Activated CD8-positive, alpha-beta memory T cell treated with anti-CD3 and anti-CD28 coated beads for 4 hours (primary cell): ENCODE measurements at places on chromosomes 12 and 14.

GRCh38 chr14:55206175-55206693 lies 14.8 kb upstream of the DLGAP5 start:
- no peak for DNase-seq

- DNase-seq = no peak
Measured at GRCh38 chr14:68619790-68620574, 172.9 kb downstream of the ZFP36L1 start.

DNA sequence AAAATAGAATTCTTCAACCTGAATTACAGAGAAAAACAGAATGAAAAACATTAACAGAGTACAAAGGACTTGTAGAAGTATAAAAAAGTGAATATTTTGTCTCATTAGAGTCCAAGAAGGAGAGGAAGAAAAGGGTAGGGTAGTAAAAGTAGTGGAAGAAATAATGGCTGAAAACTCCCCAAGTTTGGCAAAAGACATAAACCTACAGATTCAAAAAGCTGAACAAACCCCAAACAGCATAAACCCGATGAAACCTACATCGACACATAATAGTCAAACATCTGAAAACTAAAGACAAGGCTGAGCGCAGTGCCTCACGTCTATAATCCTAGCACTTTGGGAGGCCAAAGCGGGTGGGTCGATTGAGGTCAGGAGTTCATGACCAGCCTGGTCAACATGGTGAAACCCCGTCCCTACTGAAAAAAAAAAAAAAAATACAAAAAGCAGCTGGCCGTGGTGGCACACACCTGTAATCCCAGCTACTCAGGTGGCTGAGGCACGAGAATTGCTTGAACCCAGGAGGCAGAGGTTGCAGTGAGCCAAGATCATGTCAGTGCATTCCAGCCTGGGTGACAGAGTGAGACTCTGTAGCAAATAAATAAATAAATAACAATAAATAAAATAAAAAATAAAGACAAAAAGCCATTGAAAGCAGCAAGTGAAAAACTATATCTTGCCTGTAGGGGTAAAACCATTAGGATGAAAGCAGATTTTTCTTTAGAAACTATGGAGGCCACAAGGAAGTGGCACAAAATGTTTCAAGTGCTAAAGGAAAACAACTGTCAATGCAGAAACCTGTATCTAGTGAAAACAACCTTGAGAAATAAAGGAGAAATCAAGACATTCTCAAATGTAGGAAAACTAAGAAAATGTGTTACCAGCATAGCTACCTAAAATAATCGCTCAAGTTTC lies 11.4 kb downstream of the TIMM9 start:
- no peak for DNase-seq

- DNase-seq = no peak
Measured at GRCh38 chr12:65638324-65638723, 186.0 kb upstream of the HMGA2 start.

DNA sequence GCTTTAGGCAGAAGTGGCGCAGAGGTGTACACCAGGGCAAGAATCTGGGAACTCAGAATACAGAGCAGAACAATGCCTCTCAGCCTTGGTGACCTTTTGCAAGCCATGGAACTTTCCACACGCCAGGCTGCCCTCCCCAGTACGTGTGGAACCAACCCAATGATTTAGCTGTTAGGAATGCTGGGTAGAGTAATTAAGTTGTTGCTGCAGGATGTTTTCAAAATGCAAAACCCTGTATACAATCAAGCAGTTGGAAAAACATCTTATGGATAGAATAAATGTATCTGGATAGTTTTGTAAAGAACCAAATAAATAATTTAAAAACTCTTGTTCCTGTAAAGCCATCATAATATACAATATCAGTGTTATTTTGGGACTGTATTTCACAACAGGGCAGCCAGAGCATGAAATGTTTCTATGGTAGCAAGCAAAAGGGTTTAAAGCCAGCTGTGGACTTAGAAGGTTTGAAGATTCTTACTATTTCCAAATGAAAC lies 19.4 kb downstream of the PPP1R36 start:
- DNase-seq = no peak

- no peak for DNase-seq
Measured at GRCh38 chr14:99524804-99525698, 43.8 kb downstream of the CCNK start.

GRCh38 chr12:82857911-82858533 lies 171.3 kb downstream of the TMTC2 start:
- no peak for DNase-seq

GRCh38 chr14:99072433-99072832 lies 199.6 kb downstream of the BCL11B start:
- DNase-seq = no peak

DNA sequence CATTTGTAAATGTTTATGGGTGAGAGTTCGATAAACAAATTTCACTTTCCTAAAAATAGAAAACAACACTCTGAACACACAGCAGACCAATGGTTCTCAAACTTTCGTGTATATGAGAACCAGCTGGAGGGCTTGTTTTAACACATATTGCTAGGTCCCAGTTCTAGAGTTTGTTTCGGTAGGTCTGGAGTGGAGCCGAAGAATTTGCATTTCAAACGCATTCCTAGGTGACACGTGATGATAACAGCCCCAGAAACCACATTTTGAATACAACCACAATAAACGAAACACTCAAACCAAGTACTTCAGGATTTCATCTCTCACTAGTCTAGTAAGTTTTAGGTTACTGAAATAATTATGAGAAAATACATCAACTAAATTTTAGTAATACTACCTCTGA lies 17.1 kb downstream of the SEC23A start:
- DNase-seq = no peak

DNA sequence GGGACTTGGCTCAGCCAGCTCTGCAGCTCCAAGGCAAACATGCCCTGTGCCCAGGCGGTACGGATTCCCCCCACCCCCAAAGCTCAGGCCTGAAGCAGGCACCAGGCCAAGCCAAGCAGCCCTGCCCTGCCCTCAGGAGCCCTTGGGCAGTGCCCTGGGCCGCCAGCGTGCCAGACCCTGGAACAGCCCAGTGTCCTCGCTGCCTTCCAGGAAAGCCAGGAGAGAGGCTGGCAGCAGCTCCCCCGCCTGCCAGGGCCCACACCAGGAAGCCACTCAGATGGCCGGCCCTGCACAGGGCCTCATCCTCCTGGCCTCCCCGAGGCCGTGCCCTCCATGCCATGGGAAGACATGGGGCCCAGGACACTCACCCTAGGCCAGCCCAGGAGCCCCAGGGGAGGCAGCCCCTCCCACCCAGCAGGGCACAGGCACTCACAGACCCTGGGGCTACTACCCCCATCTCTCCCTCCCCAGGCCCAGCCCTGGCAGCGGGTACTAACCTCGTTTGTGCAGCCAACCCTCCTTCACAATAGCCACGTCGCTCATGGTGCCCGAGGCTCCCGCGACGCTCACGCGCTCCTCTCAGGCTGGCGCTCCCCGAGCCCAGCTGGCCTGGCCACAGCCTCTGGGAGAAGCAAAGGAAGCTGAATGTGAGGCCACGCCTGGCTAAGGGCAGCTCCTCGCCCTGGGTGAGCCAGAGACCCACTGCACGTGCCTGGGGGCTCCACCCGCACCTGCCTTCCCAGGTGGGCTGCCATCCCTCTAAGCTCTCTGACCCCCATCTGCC lies 3.3 kb downstream of the AKT1 start:
- no peak for DNase-seq

DNA sequence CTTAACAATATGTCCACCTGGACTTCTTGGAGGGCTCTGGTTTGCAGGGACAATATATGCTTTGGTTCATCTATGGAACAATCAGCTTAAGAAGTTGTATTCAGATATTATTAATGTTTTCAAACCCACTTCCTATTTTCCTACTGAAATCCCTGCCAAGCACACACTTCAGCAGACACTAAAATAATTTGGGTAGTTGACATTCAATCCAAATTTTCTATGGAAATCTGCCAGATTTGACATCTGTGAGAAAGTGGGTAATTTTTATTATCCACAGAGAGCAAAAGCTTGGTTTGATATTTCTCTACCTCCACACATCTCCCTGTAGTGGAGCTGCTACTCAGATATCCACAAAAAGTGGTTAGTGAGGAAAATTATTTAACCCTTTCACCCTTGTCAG lies 378.8 kb upstream of the SOX5 start:
- no peak for DNase-seq

- no peak for DNase-seq
Measured at GRCh38 chr12:116456330-116457082, 102.7 kb upstream of the MAP1LC3B2 start.

GRCh38 chr12:78181544-78182162 lies 351.0 kb downstream of the NAV3 start:
- DNase-seq = no peak

DNA sequence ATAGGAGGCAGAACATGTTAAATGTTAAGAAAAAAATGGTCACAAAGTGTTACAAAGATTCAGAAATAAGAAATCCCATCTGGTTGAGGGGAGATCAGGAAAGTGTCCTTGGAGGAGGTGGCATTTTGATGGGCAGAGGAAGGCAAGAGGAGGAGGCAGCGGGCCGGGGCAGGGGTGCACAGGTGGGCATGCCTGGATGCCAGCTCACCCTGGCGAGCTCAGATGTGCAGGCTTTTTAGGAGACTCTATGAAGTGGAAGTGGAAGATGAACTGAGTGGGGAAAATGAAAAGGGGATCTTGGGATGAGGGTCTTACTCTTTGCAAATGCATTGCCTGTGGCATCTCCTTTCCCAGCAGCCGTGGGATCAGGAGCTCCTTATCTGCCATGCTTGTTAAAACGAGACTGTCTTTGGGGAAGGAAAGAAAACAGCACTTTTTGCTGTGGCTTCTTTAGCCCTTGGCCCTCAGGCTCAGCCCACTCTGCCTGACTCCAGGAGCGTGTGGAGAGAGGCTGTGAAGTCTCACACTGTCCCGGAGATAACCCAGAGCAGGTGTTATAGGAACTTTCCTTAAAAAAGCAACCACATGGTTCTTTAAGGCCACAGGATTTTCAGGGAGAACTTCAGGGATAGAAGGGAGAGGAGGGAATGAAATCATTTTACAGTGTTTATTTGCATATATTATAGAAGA lies 62.6 kb downstream of the ELK3 start:
- no peak for DNase-seq

DNA sequence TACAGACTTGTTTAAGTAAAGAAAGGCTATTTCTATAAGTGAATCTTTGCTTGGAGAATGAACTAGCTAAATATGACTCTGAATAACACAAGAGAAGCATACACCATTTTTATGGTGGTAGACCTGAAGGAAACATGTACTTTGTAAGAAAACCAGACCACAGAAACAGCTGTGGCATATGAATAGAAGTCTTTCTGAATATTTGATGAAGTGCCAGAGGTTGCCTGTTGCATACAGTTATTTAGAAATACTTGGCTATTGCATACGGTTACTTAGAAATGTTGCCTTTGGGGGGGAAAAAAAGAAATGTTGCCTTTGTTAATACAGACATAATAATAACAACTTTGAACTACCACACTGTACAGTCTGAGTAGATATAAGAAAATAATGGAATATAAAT lies 16.8 kb upstream of the LEMD3 start:
- no peak for DNase-seq

DNA sequence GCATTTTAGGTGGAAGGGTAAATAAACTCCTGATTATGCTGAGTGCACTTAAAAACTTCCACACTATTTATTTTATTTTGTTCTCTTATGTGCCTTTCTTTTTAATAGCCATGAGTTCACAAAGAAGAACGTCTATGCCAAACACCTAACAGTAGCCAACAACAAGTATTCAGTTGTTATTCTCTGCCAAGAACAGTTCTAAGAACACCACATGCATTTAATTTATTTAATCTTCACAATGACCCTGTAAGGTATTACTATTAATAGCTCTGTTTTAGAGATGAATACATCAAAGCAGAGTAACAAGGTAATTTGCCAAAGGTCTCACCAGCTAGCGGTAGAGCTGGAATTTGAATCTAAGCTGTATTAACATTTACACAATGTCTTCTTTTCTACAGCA lies 240.1 kb downstream of the ALG10B start:
- DNase-seq = no peak
